ENCODE measurements at places on chromosomes 3 and 15.
A peak's percentile ranks its signal among the peaks of the same experiment; 100 is the strongest.

DNA sequence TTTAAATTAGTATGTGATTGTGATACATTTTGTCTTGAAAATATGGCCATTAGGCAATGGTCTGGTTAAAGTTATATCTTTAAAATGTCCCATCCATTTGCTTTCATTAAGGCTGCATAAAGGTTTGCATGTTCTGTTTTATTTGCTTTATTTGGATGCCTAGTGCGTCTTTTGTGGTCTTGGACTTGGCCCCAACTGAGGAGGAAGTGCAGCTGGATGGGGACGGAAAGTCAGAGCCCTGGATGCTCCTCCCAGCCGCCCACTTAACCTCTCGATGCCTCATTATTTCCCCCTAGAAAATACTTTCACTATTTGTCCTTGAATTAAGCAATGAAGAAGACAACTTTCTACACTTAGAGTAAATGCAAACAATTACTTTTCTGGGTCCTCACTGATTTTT lies 898.2 kb downstream of the MCTP2 start:
- ATAC-seq: no peak

DNA sequence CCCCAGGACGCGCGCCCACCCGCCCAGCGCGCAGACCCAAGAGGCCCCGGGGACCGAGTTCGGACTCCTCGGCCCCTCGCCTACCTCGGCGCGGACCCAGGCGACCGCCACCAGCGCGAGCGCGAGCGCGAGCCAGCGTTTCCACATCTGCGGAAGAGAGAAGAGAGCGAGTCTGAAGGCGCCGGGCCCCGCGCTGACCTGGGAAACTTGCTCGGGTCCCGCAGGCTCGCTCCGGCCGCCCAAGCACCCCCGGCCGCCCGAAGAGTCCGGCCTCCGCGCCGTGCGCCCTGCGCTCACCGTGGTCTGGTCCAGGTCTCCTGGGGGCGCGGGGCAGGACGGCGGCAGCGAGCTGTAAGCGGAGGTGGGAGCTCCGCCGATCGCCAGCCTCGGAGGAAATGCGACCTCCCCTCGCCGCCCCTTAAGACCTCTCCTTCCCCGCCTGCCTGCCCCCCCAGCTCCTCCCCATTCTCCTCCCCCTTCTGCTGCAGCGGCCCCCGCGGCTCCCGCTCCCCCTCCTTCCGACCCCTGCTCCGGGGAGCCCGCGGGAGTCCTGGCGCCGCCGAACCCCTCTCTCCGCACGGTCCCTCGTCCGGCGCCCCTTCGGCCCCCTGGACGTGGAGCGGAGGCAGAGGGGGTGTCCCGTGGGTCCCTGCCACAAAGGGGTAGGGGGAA lies at the start of gene FSTL1:
Gene FSTL1 (minus strand): TSS at position 393 of the 672 bp plus-strand sequence. CDS start 246 bp downstream, at position 147.
- ATAC-seq: peak; percentile 49

DNA sequence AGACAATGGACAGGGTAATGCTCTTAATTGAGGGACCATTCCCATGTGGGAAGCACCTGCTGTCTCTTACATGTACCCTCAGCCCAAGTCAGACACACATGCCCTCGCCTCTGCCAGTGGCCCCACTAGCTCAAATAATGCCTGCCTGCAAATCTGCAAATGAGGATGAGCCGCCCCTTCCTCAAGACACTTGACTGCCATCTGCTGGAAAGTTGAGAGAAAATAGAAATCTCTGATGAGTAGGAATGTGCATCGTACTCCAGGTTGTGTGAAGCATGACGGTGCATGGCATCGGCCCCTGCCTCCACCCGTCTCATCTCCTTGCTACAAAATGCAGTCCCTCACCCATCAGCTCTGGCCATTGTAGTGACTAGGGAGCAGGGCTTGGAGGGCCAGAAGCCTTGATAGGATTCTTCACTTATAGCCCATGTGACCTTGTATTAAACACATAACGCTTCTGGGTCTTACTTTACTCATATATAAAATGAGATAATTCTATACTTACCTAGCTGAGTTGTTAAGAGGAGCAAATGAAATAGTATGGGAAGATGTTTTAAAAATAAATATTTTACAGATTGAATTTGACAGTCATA lies 6.3 kb upstream of the SCN5A start:
- peak; percentile 28 for ATAC-seq

DNA sequence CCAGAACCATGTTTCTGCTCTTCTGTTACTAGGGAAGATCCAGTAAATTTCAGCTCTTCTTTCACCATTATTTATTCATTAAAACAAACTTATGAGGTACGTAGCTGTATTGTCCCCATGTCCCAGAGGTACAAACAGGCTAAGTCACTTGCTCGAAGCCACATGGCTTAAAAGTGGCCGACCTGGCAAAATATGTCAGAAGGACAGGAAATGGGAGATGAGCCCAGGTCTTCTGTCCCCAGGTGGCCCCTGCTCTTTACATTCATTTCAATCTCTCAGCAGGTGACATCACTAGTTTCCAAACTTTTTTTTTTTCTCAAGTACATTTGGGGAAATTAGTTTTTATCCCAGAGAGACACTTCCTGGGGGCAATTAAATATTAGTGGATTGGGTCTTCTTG lies 34.1 kb upstream of the LPP start:
- no peak for ATAC-seq

- no peak for ATAC-seq
These were observed 24.5 kb downstream of the DUSP7 start for GRCh38 chr3:52031896-52032295.

DNA sequence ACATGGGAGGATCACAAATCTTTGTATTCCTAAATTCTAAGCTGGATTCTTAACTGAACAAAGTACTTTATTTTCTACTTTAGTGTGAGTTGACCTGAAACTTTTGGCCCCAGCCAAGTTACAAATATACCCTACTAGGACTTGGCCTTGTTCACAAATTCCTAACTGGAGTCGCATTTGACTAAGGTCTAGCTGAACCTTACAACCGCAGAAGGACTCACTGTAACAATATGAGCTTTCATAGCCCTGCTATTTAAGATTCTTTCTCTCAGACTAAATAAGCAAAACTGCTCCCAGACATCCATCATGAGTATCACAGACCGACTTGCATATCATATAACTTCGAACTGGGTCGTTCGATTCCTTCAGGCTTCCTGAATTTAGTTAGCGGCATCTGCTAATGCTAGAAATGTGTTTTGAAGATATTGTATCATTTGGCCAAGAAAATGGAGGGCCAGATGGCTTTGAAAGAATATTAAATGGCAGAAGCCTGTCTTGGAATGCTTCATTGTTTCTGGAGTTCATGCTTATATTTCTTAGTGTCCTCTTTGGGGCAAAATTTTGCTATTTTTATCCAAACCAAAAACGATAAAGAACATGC lies 28.4 kb upstream of the ADAMTS9 start:
- ATAC-seq: no peak
